Fibroblast of skin of back (primary cell): ENCODE measurements at places on chromosomes 6 and 20.

- DNase-seq = no peak
Observed at GRCh38 chr20:57317316-57317788, 12.3 kb upstream of the SPO11 start.

DNA sequence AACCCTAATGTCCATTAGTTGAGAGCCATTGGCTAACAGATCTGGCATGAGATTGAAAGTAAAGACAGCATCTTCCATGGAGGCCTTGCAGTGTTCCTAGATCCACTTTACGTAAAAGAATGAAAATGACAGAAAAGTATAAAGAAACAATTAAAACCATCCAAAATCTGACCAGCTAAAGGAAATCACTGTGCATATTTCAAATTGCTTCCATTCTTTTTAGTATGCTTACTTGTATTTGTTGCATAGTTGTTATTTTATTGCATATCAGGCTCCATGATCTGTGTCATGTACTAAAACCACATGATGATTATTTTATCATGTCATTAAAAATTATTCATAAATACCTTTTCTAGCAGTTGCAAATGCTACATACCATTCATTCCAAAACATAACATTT, 67.9 kb downstream of the GCLC start:
- DNase-seq = peak; percentile 49

- DNase-seq = no peak
Observed at GRCh38 chr6:4474810-4475209, 301.4 kb upstream of the CDYL start.

GRCh38 chr6:167116109-167116837, 6.6 kb upstream of the CCR6 start:
- no peak for DNase-seq

DNA sequence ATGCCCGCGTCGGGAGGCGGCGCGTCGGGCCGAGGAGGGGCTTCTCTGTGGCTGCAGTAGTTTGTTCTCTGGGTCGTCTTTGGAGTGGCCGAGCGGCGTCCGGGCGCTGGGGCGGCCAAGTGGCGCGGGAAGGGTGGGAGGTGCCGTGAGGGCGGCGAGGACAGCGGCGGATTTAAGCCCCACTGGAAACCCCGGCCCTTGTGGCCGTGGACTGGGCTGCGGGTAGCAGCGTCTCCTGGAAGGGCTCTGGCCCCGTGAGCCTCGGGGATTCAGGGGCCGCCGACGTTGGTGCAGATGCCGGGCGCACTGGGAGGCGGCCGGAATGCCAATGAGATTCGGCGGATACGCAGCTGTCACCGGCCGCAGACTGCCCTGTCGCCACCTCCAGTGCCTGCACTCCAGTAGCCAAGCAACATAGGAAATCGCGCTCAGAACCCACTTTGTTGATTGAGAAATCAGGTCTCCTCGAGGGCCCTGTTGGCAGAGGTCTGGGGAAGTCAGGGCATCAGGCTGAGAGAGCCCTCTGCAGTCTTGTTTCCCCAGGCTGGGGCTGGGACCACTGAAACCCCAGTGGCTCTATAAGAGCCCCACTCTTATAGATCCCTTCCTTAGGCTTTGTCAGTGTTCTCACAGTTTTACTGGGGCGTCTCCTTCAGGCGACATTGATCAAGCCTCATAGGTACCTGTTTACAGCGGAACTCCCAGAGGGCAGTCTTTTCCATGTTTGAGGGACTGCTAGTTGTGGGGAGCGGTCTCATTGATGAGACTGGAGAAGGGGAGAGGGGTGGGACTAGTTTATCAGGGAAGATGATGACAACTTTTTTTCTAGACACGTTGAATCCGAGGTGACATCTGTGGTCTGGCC, 642 bp downstream of the GZF1 start:
- DNase-seq = peak; percentile 27
